A549 treated with AZD2906 at 1 μM for 4 hours (cell line): ENCODE measurements at places on chromosomes 1 and 21. TPM values are rescaled to one million over a fixed set of nuclear protein-coding genes. Genes with fewer than 3 reads are reported as not detected.

Gene PDPN
- total RNA-seq, result 0.10 TPM in 1 of 5 replicates, not detected in the others

Gene TPTE
- not detected in 5 replicates for total RNA-seq

Gene DENND2D
- 0.93 to 1.4 TPM (median 1.3 TPM) in 5 replicates for total RNA-seq

Gene BTBD8
- total RNA-seq, result 0.36 to 0.86 TPM (median 0.49 TPM) in 5 replicates

Gene S100B
- not detected in 5 replicates for total RNA-seq

Gene PGD
- total RNA-seq, result 1,036 to 1,209 TPM (median 1,087 TPM) in 5 replicates

Gene FCGR2B
- total RNA-seq, result not detected in 5 replicates

Gene RRP15
- total RNA-seq, result 24.5 to 27.3 TPM (median 25.7 TPM) in 5 replicates
